Body of pancreas (tissue), 4 donors: ENCODE measurements at places on chromosomes 2 and 18.

DNA sequence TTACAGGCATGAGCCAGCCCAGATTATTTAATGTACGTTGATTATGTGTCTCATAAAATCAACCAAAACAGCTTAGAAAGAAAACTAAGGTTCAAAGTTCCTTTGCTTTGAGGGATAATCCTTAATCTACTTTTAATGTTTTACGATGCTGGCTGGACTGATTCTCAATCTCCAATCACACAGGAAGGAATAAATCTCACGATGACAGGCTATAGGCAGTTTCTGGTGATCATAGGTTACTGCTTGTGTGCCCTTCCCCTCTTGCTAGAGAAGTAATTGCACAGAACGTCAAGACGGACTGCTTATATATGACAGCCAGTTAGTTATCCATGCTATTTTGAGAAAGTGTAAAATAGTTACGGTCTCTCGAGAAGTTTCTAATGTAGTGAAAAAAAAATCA is 43.1 kb downstream of the C2orf74 start:
- no peak for DNase-seq
- H3K4me3 ChIP-seq: no peak overlapping the region
- peaks cover under 1% of the 10 kb centered on the region for H3K4me1 ChIP-seq
- H3K27me3 ChIP-seq: no peaks in the 10 kb centered on the region
- no peak overlapping the region for H3K27ac ChIP-seq

GRCh38 chr2:202749477-202749876 is 114.7 kb downstream of the FAM117B start:
- no peaks in the 10 kb centered on the region for H3K27me3 ChIP-seq
- H3K27ac ChIP-seq: no peak overlapping the region

- no peaks in the 10 kb centered on the region for H3K27me3 ChIP-seq
- H3K4me3 ChIP-seq: no peak overlapping the region
- H3K27ac ChIP-seq: no peak overlapping the region
Measured at GRCh38 chr18:75305984-75306383, 95.4 kb downstream of the TSHZ1 start.

GRCh38 chr18:58666176-58666575 is 5.1 kb upstream of the MALT1 start:
- H3K36me3 ChIP-seq: no peaks in the 10 kb centered on the region
- peaks cover 7% of the 10 kb centered on the region for H3K4me1 ChIP-seq
- H3K27ac ChIP-seq: no peak overlapping the region
- H3K4me3 ChIP-seq: no peak overlapping the region

DNA sequence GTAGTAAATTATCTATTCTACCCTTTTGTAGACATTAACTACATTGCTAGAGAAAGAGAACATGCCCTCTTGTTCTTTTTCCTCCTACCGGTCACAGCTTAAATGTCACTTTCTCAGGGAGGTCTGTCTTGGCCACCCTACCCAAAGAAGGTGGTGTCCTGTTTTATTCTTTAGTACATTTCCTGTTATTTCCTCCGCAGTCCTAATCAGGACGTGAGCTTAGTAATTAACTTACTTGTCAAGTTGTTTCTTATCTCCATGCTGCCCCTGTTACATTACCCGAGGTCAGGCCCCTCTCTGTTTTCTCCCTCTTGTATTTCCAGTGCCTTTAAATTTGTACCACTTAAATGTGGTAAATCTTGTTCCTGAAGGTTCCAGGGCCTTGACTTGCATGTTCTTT is 73.7 kb upstream of the RMDN2 start:
- no peak for DNase-seq
- H3K4me3 ChIP-seq: no peak overlapping the region
- H3K36me3 ChIP-seq: no peaks in the 10 kb centered on the region
- peaks cover 7% of the 10 kb centered on the region for H3K4me1 ChIP-seq
- H3K27me3 ChIP-seq: no peaks in the 10 kb centered on the region
- peak overlapping the region; percentile 17 for H3K27ac ChIP-seq

GRCh38 chr2:191499874-191500565 is 177.9 kb upstream of the NABP1 start:
- H3K4me1 ChIP-seq: peaks cover 39% of the 10 kb centered on the region
- peak overlapping the region; percentile 37 for H3K27ac ChIP-seq
- H3K27me3 ChIP-seq: no peaks in the 10 kb centered on the region
- H3K36me3 ChIP-seq: no peaks in the 10 kb centered on the region
- no peak overlapping the region for H3K4me3 ChIP-seq
